ENCODE measurements at places on chromosomes 11 and 22.
A peak's percentile ranks its signal among the peaks of the same experiment; 100 is the strongest.

GRCh38 chr22:47043835-47044721 is 281.6 kb downstream of the TBC1D22A start:
- no peak for DNase-seq

- no peak for DNase-seq
These were observed 265.7 kb upstream of the CADM1 start for GRCh38 chr11:115769891-115770290.

GRCh38 chr11:96328395-96329010 is 14.5 kb downstream of the MAML2 start:
- no peak for DNase-seq

GRCh38 chr11:65907878-65908277 is 7.7 kb upstream of the FOSL1 start:
- DNase-seq, result no peak

DNA sequence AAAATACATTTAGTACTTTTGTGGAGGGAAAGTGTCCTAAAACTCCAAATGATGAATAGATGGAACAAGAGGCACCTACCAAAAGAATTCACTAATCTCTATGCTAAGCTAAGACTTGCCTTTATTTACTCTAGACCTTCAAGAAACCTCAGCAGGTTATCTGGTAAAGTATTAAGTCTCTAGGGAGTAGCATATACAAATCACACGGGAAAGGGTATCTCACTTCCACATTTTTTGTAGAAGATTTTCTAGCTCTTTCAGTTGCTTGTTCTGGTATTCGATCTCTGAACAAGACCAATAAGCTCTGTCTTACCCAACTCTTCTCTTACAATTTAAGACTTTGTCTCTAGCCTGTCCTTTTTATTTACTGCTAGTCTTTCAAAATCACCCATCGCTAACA is 18.1 kb upstream of the CADM1 start:
- DNase-seq, result no peak

DNA sequence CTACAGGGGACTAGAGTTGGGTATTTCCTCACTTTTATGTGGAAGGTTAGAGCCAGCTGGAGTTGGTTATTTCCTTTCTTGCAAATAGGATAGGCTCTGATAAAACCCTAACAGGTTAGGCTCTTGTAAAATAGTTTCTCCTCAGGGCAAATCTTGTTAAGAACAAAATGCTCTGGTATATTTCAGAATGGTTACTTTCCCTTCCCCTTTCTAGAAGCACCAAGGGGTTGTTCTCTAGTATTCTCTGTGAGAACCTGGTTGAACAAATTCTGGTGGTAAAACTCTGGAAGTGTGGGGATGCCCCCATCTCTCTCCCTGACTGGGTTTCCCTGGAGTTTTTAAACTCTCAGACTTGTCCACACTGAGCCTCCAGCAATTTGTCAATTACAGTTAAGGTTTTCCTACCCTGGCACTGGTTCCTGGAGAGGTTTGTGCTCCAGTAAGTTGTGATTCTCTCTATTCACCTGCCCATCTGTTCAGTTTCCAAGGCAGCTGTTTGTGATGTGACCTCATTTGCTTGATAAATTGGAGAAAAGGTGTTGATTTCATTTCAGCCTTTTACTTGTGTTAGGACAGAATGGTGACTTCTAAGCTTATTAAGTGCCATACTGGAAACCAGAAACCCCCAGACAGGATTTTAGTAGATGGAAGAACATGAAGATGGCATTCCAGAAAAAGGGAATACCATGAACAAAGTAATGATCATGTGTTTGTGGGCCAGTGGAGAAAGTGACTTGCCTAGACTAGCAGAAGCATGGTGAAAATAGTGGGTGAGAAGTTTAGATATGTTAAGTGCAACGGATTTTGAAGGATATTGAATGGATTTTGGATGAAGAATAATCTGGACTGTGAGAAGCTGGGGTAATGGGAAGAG is 64.6 kb downstream of the EXT2 start:
- no peak for DNase-seq

GRCh38 chr11:28606930-28607329 is 498.7 kb downstream of the METTL15 start:
- peak; percentile 12 for DNase-seq

DNA sequence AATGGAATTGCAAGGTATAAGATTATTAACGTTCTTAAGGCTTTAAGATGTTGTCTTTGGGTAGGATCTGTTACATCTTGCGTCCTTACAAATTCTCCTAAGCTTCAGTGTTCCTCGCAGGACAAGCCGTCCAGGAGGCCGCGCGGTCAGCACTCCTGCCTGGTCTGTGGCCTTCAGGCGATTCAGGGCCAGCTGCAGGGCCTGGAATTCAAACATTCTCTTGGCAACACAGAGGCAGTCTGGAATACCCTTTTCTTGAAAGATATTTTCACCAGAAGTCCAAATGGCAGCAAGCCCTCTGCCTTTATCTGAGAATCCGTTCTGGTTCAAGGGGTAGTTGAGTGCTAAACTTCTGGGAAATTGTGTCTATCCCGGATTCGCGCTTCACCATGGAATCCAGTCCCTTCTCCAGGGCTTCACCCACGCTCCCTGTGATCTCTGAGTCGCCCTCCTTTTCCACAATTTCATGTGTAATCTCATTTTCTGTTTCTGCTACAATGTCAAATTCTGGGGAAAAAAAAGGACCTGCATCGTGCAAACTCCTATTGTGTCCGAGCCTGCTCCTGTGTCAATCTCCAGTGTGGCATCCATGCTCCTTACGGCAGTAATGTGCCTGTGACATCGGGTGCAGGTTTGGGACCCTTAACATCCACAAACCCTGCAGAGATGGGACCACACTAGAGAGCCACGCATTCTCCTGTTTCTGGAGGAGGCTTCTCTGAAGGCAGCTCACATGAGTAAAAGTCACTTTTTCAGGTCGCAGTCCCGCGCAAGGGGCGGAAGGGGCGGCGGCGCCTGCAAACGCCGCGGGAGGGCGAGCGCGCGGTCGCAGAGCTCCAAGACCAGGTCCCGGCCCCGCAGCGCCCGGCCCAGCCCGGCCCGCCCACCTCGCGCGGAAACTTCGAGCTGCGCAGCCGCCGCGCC is 25.4 kb upstream of the SORL1 start:
- DNase-seq, result no peak

DNA sequence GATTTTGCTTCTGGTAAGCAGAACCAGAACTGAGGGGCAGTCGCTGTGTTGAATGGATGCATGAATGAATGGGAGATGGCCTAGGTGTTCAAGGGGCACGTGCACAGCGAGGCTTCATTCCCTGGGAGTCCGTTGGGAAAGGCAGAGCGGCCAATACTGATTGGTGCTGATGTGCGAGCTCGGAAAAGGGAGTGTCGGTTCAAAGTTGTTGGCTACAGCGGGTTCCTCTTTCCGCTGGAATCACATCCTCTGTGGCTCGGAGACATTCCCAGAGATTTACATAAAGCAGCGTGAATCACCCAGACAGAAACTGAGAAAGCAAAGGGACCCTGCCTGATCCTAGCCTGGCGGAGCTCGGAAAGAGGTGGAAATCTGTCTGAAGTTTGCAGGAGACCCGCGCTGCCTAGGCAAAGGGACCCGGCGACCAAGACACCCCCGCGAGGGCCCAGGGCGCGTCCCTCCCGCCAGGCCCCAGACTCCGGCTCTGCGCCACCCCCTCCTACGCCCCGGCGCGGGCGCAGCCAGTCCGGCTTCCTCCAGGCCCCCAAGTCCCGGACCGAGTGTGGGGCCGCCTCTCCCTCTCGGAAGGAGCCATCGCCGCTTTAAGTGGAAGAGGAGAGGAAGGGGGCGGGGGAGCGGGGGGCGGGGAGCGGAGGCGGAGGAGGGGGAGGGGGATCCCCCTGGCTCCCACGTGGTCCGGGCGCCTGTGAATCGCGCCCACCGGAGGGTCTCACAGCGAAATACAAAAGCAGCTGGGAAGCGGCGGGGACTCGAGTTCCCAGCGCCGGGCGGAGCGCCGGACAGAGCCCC is at the start of gene FJX1:
TSS of gene FJX1 (plus strand) at position 774 of the 810 bp plus-strand sequence. CDS start 177 bp downstream, outside the sequence.
- peak; percentile 87 for DNase-seq

GRCh38 chr11:70628855-70629844 is 230.8 kb downstream of the CTTN start:
- no peak for DNase-seq

- DNase-seq, result no peak
These were observed 5.2 kb upstream of the LIF start for GRCh38 chr22:30251711-30252110.

DNA sequence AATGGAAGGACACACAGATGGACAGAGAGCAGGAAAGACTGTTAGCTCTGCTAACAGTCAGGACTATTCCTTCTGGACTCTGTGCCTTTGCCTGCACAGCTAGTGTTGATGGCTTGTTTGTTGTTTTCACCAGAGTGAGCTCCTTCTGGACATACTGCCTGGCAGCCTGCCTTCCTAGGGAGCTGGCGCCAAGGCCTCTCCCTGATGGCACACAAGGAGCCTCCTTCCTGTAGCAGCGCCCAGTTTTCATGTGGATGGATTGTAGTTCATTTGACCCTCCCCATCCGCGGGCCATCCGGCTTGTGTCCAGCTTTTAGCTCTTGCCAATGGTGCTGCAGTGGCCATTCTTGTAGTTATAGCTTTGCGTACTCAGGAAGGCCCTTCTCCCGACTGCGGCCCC is 16.6 kb upstream of the BCR start:
- no peak for DNase-seq

- DNase-seq, result no peak
These were observed 697.2 kb downstream of the ETS1 start for GRCh38 chr11:127890030-127890615.

- DNase-seq, result no peak
These were observed 292.3 kb upstream of the SYN3 start for GRCh38 chr22:33350491-33350890.

DNA sequence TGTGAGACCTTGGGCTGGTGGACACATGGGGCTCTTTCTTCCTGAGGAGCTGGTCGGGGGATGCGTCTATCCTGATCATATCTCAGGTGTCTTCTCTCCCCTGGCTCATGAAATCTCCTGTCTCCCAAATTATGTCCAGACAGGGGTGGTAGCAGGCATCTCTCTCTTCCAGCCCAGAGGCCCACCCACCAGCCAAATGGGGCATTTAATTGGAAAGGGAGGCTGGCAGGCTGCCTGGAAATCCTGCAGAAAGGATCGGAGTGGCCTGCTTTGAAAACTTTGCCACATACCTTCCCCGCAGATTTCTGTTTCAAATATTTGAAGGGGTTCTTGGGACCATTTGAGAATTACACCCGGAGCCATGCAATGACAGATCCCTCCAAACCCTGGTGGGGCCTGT is 37.4 kb downstream of the SMIM38 start:
- DNase-seq, result no peak

DNA sequence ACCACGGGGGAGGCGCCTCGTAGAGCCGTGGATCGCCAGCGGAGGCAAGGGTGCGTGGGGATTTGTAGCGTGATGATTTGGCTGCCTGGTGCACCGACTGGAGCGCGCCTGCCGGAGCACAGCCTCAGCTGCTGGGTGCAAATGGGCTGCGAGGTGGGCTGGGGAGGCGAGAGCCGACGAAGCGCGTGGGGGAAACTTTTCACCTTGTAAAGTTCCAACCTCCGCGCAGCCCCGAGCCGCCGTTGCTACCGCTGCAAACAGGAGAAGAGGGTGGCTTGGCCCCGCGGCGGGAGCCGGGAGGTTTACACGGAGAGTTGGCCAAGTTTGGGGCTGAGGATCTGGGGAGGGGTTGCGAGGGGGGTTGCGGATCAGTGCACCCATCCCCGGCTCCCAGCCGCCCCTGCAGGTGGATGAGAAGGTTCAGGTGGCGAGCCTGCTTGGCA is 528 bp downstream of the FAT3 start:
- no peak for DNase-seq

GRCh38 chr22:50398831-50399648 is 55.9 kb downstream of the PPP6R2 start:
- no peak for DNase-seq

DNA sequence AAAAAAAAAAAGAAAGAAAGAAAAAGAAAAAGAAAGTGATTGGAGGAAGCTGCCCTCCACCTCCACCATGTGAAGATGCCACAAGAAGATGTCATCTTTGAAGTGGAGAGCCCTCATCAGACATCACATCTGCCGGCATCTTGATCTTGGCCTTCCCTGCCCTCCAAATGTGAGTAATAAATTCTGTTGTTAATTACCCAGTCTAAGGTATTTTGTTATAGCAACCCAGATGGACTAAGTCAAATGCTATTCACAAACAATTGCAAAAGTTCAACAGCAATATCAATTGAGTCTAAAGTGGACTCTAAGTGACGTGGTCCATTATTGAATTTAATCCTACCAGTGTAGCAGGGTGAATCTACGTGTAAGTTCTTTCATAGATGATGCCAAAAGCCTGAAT is 55.9 kb upstream of the NUP160 start:
- no peak for DNase-seq

GRCh38 chr22:24423519-24424000 is 3.8 kb upstream of the ADORA2A start:
- no peak for DNase-seq

GRCh38 chr22:20126284-20127029 is 5.1 kb upstream of the ZDHHC8 start:
- no peak for DNase-seq

DNA sequence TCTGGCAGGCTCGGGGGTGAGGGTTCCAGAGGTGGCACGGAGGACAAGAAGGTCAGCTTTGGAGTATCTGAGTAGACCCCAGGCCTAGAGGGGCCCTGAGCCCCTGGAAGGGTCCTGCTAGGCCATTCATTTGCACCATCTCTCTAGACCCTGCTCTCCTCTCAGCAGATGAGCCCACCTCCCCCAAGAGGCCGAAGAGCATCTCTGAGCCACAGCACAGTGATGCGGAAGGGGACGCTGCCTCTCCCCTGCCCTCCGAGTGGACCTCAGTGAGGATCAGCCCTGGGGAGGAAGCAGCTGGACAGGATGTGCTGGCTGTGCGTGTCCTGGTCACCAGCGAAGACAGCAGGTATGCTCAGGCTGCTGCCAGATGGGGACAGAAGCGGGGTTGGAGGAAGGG is 101.6 kb upstream of the PARVA start:
- DNase-seq, result no peak

DNA sequence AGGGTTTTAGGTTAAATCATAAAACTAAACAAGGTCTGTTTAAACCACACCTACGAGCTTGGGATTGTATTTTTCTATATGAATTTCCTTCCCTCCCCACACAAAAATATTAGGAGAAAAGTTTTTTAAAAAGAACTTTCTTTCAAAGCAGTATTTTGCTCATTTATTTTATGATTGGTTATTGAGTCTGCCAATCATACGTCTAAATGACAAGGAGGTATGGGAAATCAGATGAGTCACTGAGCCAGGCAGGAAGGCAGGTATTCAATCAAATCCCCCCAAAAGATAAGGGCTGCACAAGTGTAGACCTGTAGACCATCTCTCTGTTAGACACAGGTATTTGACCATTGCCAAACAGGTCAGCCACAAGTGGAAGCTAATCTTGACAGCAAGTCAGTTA is 440.1 kb upstream of the CCDC90B start:
- DNase-seq, result no peak

- DNase-seq, result no peak
These were observed 118.1 kb downstream of the TIMP3 start for GRCh38 chr22:32919629-32920028.
